Activated naive CD4-positive, alpha-beta T cell treated with Interleukin-2 at 50 U/mL for 16 hours (primary cell): ENCODE measurements at places on chromosomes 7 and 10.
A peak's percentile ranks its signal among the peaks of the same experiment; 100 is the strongest.

GRCh38 chr10:125086691-125087090 lies 73.7 kb downstream of the CTBP2 start:
- no peak for DNase-seq

DNA sequence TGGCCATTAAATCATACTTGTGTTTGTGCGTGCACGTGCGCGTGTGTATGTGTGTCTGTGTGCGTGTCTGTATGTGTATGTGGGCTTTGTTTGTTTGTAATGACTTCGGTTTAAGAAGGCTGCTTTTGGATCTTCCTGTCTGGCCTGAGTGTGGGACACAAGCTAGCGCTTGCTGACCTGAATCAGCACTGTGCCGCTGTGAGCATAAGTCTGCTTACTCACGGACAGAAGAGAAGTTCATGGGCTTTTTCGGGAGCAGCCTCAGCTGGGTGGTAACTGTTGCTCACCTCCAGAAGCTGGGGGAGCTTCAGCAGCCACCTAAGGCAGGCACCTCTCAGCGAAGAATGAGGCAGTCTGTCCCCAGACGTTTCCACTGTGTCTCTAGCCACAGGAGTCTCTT lies 56.1 kb upstream of the TRUB1 start:
- DNase-seq: no peak

DNA sequence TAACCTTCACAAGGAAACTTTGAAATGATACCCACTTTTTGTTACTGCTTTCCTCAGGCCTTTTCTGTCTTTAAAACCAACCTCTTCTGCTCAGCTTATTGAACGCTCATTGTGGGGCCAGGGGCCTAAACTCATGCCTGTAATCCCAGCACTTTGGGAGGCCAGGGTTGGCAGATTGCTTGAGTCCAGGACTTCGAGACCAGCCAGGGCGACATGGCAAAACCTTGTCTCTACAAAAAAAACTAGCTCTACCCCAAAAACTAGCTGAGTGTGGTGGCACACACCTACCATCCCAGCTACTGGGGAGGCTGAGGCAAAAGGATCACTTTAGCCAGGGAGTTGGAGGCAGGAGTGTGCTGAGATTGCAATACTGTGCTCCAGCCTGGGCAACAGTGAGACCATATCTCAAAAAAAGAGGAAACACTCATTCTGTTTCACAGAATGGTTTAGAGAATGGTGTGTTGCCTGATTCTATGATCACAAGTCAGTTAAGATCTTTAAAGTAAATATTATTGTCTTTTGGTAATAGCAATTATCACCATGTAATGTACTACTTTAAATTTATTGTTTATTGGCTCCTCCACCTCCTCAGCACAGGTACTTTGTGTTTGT lies 51.1 kb downstream of the KCTD7 start:
- no peak for DNase-seq

- no peak for DNase-seq
Measured at GRCh38 chr10:102868911-102869257, 386 bp upstream of the AS3MT start.

GRCh38 chr7:110856704-110857103 lies 234.2 kb upstream of the LRRN3 start:
- no peak for DNase-seq

DNA sequence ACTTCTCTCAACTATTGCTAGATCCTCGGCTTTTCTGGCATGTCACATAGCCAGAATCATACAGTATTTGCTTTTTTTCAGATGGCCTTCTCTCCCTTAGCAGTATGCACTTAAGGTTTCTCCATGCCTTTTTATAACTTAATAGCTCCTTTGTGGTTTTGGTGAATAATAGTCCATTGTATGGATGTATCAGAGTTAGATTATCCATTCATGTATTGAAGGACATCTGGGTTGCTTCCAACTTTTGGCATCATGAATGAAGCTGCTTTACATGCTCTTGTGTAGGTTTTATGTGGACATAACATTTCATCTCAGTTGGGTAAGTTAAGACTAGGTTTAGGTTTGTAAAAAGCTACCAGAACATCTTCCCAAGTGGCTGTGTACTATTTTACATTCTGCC lies 4.6 kb downstream of the ATP5F1C start:
- DNase-seq: no peak

- DNase-seq: no peak
Measured at GRCh38 chr10:11533328-11533781, 78.1 kb downstream of the USP6NL start.

- DNase-seq: no peak
Measured at GRCh38 chr7:30162622-30163124, 27.9 kb downstream of the MTURN start.

- DNase-seq: no peak
Measured at GRCh38 chr7:50262446-50262845, 42.1 kb upstream of the IKZF1 start.

- no peak for DNase-seq
Measured at GRCh38 chr10:89516149-89516832, 19.1 kb downstream of the SLC16A12 start.

- no peak for DNase-seq
Measured at GRCh38 chr7:4383584-4383983, 298.5 kb upstream of the FOXK1 start.

- no peak for DNase-seq
Measured at GRCh38 chr10:61318429-61318828, 134.8 kb downstream of the TMEM26 start.

DNA sequence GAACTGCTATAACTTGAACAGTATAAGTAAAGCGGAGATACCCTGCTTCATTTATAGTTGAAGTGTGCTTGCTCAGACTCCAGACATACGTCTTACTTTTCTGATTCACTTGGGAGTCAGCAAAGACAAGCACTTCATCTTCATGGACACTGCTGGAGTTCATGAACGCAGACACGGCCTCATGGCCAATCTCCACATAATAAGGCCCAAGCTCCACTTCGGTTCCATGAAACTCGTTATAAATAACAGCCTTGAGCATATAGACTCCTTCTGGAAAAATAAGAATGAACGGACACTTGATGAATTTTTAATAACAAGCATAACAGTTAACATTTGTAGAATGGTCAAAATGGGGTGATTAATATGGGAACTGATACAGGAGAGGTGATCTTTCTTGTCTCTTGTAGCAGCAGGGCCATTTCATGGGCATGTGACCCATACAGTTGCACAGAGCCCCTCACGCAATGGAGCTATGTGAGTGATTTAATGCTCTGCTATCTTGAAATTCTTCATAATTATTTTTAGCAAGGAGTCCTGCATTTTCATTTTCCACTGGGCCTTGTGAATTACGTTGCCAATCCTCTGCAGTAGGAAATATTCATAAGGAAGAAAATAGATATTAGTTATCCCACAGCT lies 40.2 kb downstream of the PKD1L1 start:
- no peak for DNase-seq

DNA sequence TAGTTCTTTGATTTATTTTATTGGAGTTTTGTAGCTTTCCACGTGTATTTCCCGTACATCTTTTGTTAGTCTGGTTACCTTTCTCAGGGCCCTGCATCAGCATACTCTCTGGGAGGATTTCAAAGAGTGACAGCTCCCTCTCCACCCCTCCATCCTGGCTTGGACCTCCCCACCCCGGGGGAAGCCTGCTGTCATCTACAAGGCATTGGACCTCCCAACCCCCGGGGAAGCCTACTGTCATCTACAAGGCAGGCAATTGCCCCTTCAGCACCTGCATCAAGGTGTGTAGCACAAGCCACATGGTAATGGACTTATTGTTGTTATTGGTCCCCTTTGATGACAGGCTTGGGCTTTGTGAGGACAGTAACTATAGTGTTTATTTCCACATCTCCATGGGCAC lies 390.1 kb downstream of the TCERG1L start:
- DNase-seq: no peak

- no peak for DNase-seq
Measured at GRCh38 chr10:28592953-28593352, 60.0 kb downstream of the WAC start.

- DNase-seq: no peak
Measured at GRCh38 chr10:4916086-4916716, 47.0 kb upstream of the AKR1C1 start.

DNA sequence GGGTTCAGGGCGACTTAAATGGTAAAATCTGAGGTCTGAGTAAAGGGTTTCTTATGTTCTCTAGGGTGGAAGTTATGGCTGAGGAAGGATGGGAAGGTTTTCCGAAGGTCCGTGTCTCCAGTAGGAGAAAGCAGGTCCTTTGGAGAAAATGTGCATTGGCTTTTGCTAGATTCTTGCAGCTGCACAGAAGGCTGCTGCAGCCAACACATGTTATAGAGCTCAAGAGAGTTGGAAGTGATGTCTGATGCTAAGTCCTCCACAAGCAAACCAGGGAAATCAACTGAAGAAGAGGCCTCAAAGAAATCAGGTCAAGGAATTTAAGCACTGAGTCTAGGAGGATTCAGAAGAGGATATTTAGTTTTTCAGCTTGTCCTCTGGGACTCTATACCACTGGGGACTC lies 404.6 kb downstream of the LRMDA start:
- DNase-seq: no peak

- no peak for DNase-seq
Measured at GRCh38 chr7:151226560-151226874, 488 bp downstream of the ABCF2 start.

GRCh38 chr7:158645842-158646241 lies 58.2 kb upstream of the PTPRN2 start:
- DNase-seq: no peak

DNA sequence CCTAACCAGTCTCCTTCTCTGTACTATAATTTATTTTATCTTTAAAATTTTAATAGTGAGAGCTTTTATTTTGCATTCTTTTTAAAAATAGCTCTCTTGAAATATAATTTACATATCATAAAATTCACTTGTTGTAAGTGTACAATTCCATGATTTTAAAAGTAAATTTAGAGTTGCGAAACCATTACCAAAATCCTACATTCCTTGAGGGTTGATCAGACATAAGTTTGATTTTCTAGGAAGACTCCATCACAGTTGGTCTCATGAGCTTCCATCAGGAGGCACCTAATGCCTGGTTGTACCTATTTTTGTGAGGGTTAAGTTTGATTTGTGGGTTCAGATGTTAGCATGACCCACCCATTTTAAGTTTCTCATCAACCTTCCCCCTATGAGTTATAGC lies 108.1 kb downstream of the BMPER start:
- no peak for DNase-seq

GRCh38 chr7:13979671-13980435 lies 9.6 kb downstream of the ETV1 start:
- DNase-seq: no peak

DNA sequence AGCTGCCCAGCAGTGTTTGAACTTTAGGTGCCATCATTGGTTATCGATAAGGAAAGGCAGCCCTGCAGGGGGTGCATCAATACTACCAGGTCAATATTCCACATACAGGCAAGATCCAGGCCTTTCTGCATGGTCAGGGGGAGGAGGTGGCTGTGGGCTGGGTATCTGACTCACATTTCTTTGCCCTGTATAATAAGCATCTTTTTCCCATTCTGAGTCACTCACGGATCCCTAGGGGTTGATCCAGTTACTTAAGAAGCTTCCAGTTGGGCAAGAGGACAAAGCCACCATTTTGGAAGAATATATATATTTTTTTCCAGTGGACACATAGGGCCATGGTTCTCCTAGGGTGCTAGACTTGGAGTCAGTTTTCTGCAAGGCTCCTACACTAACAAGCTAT lies 114.2 kb upstream of the HABP2 start:
- no peak for DNase-seq

DNA sequence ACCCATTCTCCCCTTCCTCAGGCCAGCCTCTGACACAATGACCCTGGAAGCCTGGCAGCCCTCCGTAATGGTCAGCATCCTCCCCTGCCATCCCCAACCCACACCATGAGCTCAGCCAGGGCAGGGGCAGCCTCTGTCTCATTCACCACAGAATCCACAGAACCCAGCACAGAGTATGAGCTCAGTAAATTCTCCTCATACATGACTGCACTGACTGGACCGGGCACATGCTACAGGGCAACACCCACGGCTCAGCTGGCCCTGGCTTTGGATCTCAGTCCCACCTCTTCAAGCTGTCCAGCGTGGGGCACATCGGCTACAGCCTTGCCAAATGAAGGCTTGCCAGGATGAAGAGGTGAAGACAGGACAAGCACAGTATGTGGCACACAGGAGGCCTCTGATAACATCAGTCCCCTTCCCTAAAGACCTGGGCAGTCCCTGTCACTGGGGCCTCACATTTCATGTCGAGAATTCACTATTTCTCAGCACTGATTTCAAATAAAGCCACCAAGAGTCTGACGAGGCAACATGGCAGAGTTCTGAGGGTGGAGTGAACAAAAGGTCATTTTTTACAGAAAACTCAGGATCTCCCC lies 7.9 kb downstream of the GPRIN2 start:
- peak; percentile 1 for DNase-seq

DNA sequence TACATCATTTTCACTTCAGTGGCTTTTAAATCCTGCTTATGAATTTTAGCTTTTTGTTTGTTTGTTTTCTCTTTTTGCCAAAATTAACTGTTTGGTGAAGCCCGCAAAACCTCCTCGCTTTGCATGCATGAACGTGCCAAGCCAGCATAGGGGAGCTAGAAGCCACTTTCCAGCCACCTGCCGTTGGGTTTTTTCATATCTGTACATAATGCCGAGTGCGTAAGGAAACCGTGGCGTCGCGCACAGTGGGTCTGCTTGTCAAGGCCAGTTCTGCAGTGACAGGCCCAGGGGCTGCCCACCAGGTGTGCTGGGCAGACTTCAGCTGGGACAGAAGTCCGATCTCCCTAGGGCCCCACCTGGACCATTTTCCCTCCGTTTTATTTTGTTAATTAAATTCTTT lies 41.1 kb downstream of the WIPI2 start:
- no peak for DNase-seq

GRCh38 chr7:26510231-26510957 lies 218.7 kb downstream of the SNX10 start:
- no peak for DNase-seq

DNA sequence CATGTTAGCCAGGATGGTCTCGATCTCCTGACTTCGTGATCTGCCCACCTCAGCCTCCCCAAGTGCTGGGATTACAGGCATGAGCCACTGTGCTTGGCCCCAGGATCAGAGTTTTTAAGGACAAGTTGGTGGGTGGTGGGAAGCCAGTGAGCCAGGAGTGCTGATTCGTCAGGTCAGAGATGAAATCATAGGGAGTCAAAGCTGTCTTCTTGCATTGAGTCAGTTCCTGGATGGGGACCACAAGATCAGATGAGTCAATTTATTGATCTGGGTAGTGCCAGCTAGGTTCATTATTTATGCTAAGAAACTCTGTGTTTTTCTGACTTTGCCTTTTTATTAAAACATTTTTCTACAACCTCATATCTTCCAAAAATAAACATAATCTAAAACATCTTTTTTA lies 423.8 kb downstream of the ARL4A start:
- DNase-seq: no peak
